ENCODE measurements at places on chromosomes 4 and X. TPM values are rescaled to one million over a fixed set of nuclear protein-coding genes. Genes with fewer than 3 reads are reported as not detected.

- no peak for DNase-seq
These were observed 19.3 kb upstream of the ADD1 start for GRCh38 chr4:2824329-2824835.

The EDA gene
- 25.1 TPM for polyA plus RNA-seq

GRCh38 chr4:3409571-3410091, 32.1 kb upstream of the HGFAC start:
- no peak for DNase-seq

GRCh38 chr4:115664285-115664684, 550.9 kb upstream of the NDST4 start:
- DNase-seq: no peak

- DNase-seq: no peak
These were observed 80.1 kb upstream of the CXCL13 start for GRCh38 chr4:77525538-77525937.

The USP51 gene
- polyA plus RNA-seq: 7.4 TPM

DNA sequence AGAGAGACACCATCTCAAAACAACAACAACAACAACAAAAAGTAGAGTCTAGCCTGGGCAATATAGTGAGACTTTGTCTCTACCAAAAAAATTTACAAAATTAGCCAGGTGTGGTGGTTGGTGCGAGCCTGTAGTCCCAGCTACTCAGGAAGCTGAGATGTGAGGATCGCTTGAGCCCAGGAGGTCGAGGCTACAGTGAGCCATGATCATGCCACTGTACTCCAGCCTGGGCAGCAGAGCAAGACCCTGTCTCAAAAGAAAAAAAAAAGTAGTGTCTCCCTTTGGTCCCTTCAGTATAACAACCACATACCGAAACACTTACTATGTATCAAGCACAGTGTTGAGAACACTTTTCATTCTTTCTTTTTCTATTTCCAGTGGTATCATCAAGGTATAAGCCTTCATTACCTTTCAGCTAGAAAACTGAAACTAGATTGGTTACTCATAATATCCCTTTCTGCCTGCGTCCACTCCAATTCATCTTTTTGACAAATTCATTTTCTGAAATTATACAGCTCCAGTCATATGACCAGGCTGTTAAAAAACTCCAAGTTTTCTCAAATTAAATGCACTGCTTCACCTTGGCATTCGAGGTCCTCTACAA, 54.1 kb downstream of the RPS6KA3 start:
- no peak for DNase-seq

GRCh38 chr4:8368061-8368481, 72.5 kb downstream of the ACOX3 start:
- DNase-seq: no peak

GRCh38 chrX:7149411-7149810, 1.5 kb upstream of the PUDP start:
- no peak for DNase-seq

The POLN gene
- polyA plus RNA-seq: 2.3 TPM

- no peak for DNase-seq
These were observed 30.5 kb upstream of the NSG1 start for GRCh38 chr4:4356106-4357041.

The CD99 gene
- 229 TPM for polyA plus RNA-seq

The MAGEA1 gene
- polyA plus RNA-seq: not detected

The LUZP4 gene
- not detected for polyA plus RNA-seq

The NPNT gene
- 163 TPM for polyA plus RNA-seq

DNA sequence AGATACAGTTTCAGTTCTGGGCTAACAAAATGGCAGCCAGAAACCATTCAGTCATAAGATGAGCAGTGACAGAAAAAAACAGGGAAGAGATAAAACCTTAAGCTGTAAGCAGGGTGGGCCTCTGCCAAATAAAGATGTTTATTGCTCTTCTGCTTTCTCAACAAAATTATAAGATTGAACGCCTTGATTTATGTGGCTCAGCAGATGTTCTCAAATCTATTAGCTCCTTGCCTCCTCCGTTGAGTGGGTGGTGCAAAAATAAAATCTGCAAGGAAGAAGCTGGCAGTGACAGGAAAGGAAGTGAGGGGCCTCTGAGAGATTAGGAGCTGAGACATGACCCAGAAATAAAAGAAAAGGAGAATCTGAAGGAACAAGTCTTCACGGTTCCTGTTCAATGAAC, 206.6 kb downstream of the PTTG2 start:
- DNase-seq: no peak

- DNase-seq: no peak
These were observed 68.4 kb upstream of the PDE5A start for GRCh38 chr4:119696963-119697362.

- no peak for DNase-seq
These were observed 36.4 kb downstream of the HTRA3 start for GRCh38 chr4:8305851-8306471.

The PHKA2 gene
- 65.0 TPM for polyA plus RNA-seq

The SNCA gene
- polyA plus RNA-seq: 26.0 TPM

DNA sequence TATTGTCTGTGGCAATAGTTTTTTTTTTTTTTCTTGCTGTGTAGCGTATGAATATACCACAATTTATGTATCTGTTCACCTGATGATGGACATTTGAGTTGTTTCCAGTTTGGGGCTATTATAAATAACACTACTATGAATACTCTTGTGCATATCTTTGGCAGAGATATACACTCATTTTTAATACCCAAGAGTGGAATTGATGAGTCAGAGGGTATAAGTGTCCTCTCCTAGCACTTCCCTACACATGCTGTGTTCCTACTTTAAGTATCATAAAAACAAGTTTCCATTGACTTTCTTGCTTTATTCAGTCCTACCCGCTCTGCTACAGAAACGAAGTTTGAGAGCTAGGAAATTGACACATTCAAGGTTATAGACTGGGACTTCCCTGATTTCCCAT, 39.8 kb downstream of the XIAP start:
- DNase-seq: no peak

GRCh38 chr4:22532896-22533295, 17.0 kb upstream of the ADGRA3 start:
- no peak for DNase-seq

The ACE2 gene
- polyA plus RNA-seq: 428 TPM

DNA sequence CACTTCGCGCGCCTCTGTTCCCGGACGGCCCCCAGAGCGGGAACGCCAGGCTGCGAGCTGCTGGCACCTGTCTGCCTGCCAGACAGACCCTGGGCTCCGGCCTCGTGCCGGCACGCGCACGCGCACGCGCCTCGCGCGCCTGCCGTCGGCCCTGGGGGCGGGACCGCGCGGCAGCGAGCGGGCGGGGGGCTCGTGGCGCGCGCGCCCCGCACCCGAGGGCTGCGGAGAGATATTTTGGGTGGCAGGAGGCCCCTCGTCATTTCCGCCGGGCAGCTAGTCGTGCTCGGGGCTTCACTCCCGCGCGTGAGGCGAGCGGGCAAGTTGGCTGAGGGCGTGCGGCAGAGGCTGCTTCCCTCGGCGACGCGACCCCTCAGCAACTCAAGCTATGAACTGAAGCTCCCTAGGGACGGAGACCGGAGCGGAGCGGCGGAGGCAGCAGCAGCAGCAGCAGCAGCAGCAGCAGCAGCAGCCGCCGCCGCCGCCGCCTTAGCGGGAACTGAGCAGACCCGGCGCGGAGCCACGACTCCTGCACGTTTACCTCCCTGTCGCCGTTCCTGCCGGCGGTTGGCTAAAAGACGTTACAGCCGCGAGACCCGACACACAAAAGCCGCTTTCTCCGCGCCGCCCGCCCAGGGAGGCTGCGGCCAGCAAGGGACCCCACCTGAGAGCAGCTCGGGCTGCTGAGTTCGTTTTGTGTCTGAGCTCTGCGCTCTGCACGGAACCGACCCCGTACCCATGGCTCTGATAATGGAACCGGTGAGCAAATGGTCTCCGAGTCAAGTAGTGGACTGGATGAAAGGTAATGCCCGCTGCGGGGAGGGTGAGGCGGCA, at the start of gene CNKSR2:
Gene CNKSR2 (plus strand): TSS at position 256 of the 831 bp plus-strand sequence. CDS start 480 bp downstream, at position 736.
- DNase-seq: no peak

The CTAG2 gene
- not detected for polyA plus RNA-seq

DNA sequence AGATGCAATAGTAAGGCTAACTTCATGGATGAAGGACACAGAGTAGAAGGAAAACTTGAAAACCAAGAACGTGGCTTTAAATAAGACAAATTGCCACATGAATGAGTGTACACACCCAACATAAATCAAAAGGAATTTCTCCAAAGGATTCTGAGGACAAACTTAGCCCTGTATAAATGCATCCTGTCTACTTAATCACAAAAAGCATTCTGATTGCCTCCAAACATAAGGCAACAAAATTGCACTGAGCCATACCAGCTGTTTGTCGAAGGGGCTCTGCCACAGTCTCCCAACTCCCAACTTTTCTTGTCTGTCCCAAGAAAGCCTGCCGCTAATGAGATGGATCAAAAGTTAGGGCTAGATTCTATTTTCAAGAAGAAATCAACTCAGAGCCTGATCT, 194.3 kb downstream of the SOWAHB start:
- DNase-seq: no peak

- DNase-seq: no peak
These were observed 23.7 kb downstream of the FHIP1A start for GRCh38 chr4:151432654-151433053.

DNA sequence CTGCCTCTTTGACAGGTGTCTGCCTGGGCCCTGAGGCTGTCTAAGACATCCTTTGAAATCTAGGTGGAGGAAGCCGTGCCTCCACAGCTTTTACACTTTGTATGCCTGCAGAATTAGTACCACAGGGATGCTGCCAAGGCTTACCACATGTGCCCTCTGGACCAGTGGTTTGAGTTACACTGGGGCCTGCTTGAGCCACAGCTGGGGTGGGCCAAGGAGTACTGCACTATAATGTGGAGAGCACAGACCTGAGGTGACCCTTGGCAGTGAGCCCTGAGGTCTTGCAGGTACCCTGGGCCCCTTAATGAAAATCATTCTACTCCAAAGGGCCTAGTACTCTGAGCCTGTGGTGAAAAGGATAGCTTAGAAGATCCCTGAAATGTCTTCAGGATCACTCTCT, 27.2 kb upstream of the IRS4 start:
- no peak for DNase-seq

The RNF128 gene
- polyA plus RNA-seq: 105 TPM

DNA sequence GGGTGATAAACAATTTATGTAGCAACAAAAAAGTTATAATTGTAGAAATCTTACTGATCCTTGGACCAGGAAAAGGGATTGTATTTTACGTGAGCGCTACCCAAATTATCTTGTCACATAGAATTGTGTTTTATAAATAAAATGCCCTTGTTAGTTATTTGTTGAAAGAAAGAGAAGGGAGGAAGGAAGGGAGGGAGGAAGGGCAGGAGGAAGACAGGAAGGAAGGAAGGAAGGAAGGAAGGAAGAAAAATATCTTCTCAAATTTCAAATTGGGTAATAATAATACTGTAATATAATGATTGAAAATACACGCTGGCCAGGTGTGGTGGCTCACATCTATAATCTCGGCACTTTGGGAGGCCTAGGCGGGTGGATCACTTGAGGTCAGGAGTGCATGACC, 206.2 kb upstream of the TLL1 start:
- DNase-seq: no peak

DNA sequence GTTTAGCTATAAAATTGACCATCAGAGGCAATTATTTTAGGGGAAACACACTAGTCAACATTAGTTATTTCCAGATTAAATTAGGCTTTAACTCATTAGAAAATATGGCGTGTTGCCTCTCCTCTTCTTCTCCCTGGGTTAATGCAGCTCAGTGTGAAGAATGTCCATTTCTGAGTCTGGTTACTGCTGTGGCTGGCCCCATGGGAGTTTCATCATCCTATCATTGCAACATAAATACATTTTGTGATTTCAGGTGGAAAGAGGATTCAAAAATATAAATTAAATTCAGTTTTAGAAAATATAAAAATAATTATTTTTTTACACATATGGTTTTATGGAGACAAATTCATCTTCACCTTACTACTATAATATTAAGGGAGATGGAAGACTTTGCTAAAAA, 288.5 kb upstream of the ARSJ start:
- no peak for DNase-seq

The NHSL2 gene
- polyA plus RNA-seq: 3.3 TPM

The SERPINA7 gene
- polyA plus RNA-seq: 0.48 TPM

The MAGEB2 gene
- not detected for polyA plus RNA-seq

DNA sequence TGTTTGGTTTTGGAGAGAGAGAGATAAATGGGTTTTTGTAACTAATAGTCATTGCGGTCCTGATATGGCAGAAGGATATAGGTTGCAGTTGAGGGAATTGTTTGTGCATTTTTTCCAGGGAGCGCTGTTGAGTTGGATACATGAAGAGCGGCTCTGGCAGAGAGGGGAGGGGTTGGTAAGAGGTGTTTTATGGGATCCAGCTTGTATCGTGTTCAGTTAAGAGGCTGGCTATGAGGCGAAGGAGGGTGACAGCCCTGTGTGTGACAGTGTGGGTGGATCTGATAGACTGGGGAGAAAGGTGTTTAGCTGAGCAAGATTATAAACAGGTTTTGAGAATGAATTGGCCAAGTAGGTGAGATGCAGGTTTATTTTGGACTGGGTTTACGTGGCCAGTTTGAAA, 1.5 kb downstream of the SPANXN4 start:
- no peak for DNase-seq

The NXF2 gene
- polyA plus RNA-seq: not detected

Data from large intestine (tissue), 12 donors.